ENCODE measurements at places on chromosomes 12 and 14.
A peak's percentile ranks its signal among the peaks of the same experiment; 100 is the strongest.

GRCh38 chr12:18171571-18171970 lies 81.6 kb upstream of the RERGL start:
- DNase-seq = no peak

DNA sequence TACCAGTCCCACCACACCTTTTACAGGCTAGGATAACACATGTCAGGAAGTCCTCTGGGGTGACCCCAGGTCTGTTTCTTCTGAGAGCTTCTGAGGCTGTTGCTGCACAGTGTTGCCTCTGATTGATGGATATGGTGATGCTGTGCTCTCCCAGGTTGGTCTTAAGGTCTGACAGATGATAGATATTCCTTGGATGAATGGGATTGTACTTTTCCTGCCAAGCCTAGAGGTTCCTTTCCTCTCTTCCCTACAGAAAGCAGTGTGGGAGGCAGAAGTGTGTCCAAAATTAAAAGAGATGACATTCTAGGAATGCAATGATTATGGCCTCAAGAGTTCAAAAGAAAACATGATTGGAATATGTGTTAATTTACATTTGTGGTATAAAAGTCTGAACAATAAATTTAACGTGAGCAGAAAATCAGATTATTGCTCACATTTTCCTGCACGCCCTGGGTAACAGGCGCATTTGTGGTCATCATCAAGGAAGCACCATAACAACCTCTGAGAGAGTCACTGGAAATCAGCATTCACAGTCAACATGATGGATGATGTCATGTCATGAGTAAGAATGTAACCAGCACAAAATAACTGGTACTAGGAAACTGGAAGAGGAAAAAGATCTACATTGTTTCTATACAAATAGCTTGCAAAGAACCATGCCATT lies 73.7 kb downstream of the BBS10 start:
- DNase-seq = peak; percentile 54

- DNase-seq = peak; percentile 84
Measured at GRCh38 chr12:22042976-22043669, 2.9 kb upstream of the CMAS start.

DNA sequence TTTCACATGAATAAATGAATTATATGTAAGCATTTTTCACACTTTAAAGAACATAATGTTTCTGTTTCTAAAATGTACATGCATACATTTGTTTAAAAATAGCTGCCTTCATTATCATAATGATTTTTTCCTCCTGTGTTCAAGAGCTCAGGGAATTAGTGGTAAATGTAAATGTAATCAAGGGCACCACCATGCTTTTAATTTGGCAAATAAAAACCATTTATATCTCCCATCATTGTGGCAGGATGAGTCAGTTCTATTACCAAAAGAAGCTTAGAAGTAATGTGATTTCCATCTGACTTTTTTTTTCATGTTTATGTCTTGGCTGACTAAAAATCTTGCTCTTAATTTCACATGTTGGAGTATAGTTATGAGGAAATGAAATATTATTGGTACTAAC lies 176.1 kb downstream of the GXYLT1 start:
- DNase-seq = no peak

DNA sequence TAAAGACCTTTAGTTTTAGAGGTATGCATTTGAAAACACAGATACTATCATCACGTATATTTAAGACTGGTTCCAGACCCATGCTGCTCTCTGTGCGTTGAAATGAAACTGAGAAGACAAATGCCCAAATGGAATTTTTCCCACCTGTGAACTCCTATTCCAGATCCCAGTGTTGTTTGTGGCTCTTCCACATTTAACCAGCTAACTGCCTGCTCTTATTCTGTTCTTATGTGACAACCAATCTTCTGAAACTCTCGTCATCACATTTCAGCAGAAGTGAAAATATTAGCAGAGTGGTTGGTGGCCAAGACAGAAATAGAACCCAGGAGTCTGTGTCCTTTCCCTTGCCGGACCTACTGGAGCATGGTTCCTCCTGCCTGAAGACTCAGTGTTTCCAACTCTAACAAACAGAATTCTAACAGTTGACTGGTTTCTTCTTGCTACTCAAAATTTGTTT lies 460.2 kb downstream of the RAD51B start:
- DNase-seq = no peak

DNA sequence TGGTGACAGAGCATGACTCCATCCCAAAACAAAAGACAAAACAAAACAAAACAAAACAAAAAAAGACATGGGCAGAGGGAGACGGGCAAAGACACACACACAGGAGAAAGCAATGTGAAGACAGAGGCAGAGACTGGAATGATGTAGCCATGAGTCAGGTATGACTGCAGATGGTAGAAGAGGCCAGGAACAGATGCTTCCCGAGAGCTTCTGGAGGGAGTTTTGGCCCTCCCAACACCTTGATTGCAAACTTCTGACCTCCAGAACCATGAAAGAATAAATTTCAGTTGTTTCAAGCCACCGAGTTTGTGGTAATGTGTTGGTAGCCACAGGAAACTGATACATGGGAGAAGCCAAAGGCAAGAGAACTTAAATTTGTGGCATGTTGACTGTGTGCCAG lies 27.1 kb downstream of the VWF start:
- peak; percentile 65 for DNase-seq

DNA sequence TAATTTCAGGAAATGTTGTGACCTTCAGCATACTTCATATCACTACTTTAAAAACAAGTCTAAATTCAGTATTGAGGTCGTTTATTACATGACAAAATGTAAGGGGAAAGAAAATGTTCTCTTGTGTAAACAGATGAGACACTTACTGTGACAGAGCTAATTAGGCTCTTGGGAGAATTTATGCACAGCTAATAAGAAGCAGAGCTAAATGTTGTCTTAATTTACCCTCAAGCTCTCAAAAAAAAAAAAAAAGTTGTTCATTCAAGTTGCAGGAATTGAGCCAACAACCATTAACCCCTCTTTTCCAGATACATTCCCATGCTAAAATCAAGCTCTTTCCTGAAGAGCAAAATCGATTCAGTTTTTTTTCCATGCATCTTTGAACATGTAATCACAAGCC lies 1419.4 kb downstream of the FSCB start:
- no peak for DNase-seq

GRCh38 chr14:74611650-74612349 lies at the start of gene LTBP2:
LTBP2 (minus strand) TSS chr14:74612237; CDS start chr14:74611944, 293 bp downstream.
- DNase-seq = no peak

- DNase-seq = peak; percentile 16
Measured at GRCh38 chr14:71070169-71070568, 162.9 kb downstream of the PCNX1 start.

Measured in RKO (cell line).